ENCODE measurements at places on chromosomes 5 and 9. TPM values are rescaled to one million over a fixed set of nuclear protein-coding genes. Genes with fewer than 3 reads are reported as not detected.

ACOT12 gene
- total RNA-seq, result not detected

MTMR12 gene
- total RNA-seq, result 19.3 TPM

NSUN2 gene
- total RNA-seq, result 102 TPM

ANXA2R gene
- total RNA-seq, result 0.49 TPM

ADAMTS6 gene
- 23.2 TPM for total RNA-seq

ZFR gene
- total RNA-seq, result 62.2 TPM

TICAM2 gene
- 1.2 TPM for total RNA-seq

SNAPC3 gene
- total RNA-seq, result 23.4 TPM

BAAT gene
- total RNA-seq, result 0.04 TPM

ERP44 gene
- 23.6 TPM for total RNA-seq

IL17B gene
- total RNA-seq, result not detected

TMEM171 gene
- total RNA-seq, result 8.0 TPM

OTP gene
- total RNA-seq, result not detected

TAL2 gene
- not detected for total RNA-seq

ADAMTSL1 gene
- total RNA-seq, result 3.7 TPM

CDHR2 gene
- 0.04 TPM for total RNA-seq

DPYSL3 gene
- total RNA-seq, result 53.6 TPM

CD74 gene
- 4.0 TPM for total RNA-seq

SMIM27 gene
- total RNA-seq, result 7.8 TPM

MCTP1 gene
- 1.3 TPM for total RNA-seq

ATOSB gene
- total RNA-seq, result 22.5 TPM

SLC35A4 gene
- 36.4 TPM for total RNA-seq

ZNF300 gene
- total RNA-seq, result 10.8 TPM

SUSD1 gene
- 3.2 TPM for total RNA-seq

FAM200C gene
- 2.6 TPM for total RNA-seq

SLC12A2 gene
- 19.4 TPM for total RNA-seq

SLC22A4 gene
- 1.7 TPM for total RNA-seq

LRRC70 gene
- 0.39 TPM for total RNA-seq

GBA2 gene
- 27.2 TPM for total RNA-seq

TBC1D13 gene
- total RNA-seq, result 12.5 TPM

FIBCD1 gene
- 1.2 TPM for total RNA-seq

MYMK gene
- not detected for total RNA-seq

DDX4 gene
- not detected for total RNA-seq

BTNL8 gene
- total RNA-seq, result not detected

ARSI gene
- total RNA-seq, result 4.7 TPM

ZBTB43 gene
- 10.5 TPM for total RNA-seq

F2RL1 gene
- 77.5 TPM for total RNA-seq

TRIM36 gene
- 1.8 TPM for total RNA-seq

OBP2B gene
- total RNA-seq, result not detected

RFESD gene
- total RNA-seq, result 2.4 TPM

AQP3 gene
- total RNA-seq, result 173 TPM

PCDHB11 gene
- total RNA-seq, result not detected

LCN6 gene
- total RNA-seq, result not detected

VDAC1 gene
- total RNA-seq, result 392 TPM

STPG3 gene
- total RNA-seq, result not detected

PITX1 gene
- total RNA-seq, result 0.56 TPM

SH3TC2 gene
- 12.3 TPM for total RNA-seq

All from foreskin keratinocyte (primary cell).